Stimulated activated CD4-positive, alpha-beta T cell treated with anti-CD3 and anti-CD28 coated beads, Interleukin-12 subunit alpha, Interleukin-12 subunit beta, amount 100 ng/mL, for 4 hours (primary cell): ENCODE measurements at places on chromosomes 2 and 18.

- peak; percentile 45 for DNase-seq
Measured at GRCh38 chr2:12717191-12718014, 667 bp downstream of the TRIB2 start.

- DNase-seq, result no peak
Measured at GRCh38 chr18:52349498-52349897, 9.5 kb downstream of the DCC start.

DNA sequence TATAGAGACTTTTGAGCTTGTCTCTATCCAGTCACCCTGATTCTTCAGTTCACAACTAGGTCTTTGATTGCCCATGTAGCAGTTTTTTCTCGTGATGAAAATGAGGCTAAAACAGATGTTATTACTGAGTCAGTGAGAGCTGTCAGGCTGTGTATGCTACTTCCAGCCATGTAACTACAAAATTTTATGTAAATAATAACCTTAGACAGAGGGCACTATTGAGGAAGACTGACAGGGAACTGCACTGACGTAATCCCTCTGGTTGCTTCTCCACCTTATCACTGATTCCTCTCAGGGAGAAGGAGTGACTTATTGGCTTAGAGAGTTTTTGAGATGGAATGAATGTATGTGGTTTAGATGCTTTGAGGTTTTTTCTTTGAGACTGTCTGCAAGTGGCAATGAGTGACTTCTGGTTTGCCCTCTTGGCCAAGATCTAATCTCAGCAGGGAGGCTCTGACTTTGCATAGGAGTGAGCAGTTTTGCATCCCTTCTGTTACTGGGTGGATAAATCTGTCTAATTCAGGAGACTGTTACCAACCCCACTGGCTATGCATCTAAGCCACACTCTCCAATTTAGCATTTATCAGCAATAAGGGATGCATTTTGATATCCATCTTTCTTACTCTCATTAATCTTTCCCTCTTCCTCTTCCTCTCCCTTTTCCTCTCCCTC lies 555.2 kb upstream of the FANCL start:
- no peak for DNase-seq

GRCh38 chr2:236782938-236783337 lies 213.3 kb downstream of the ACKR3 start:
- DNase-seq, result no peak

DNA sequence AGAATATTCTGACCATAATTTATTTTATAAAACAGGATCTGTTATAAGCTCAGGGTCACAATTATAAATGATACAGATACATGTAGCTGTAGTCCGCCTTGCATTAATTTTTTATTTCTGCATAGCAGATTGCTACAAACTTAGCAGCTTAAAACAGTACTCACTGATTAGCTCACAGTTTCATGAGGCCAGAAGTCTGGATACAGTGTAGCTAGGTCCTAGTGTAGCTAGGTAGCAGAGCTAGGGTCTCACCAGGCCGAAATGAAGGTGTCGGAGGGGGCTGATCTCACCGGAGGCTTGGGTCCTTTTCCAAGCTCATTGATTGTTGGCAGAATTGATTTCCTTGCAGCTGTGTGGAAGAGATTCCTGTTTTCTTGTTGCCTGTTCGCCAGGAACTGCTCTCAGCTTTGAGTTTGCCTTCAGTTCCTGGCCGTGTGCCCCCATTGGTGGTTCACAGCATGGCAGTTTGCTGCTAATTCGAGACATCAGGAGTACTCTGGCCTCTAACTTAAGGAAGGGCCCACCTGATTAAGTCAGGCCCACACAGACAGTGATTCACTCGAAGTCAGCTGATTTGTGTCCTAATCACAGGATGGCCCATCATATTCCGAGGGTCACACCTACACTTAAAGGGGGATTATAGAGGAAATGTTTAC lies 18.4 kb downstream of the NAPG start:
- no peak for DNase-seq

- DNase-seq, result no peak
Measured at GRCh38 chr2:157056200-157056676, 201.3 kb upstream of the GALNT5 start.
